Stimulated activated CD4-positive, alpha-beta T cell treated with anti-CD3 and anti-CD28 coated beads, Interleukin-4, amount 100 ng/mL, for 48 hours (primary cell): ENCODE measurements at places on chromosomes 11 and 22.

- no peak for DNase-seq
These were observed 121.2 kb upstream of the TIMP3 start for GRCh38 chr22:32680277-32680676.

DNA sequence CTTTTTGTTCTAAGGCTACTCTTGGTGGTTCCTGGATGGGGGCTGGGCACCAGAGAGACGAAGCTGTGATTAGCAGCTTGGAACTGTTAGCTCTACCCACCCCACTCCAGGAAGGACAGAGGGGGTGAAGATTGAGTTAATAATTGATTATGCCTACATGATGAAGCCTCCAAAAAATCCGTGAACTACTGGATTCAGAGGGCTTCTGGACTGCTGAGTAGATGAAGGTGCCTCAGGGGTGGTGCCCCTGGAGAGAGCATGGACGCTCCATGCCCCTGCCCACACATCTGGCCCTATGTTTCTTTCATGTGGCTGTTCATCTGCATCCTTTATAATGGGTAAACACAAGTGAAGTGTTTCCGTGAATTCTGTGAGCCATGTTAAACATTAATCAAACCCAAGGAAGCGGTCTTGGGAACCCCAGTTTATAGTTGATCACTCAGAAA, 47.3 kb upstream of the CYP2D6 start:
- no peak for DNase-seq

DNA sequence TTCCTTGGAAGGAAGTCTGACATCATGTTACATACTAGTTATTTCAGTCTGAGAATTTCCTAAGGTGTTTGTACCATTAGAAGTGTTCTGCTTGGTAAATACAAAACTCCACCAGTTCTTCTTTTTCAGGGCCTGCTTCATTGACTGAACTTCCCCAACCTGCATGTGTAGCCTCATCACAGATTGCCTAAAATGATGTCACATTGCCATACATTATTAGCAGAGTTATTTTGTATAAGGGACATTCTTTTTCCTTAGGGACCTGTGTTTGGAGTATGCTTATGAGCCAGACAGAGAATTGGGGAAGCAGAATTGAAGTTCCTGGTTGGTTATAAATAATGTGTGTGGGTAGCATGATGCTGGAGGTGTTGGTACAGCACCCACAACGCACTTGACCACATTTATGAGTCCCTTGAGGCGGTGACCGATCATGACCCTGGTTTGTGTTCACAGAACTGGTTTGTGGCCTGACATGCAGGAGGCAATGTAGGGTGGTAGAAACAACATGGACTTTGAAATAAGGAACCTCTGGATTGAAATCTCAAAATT, 16.4 kb upstream of the MMP7 start:
- no peak for DNase-seq

GRCh38 chr11:111406091-111406490, 27.0 kb upstream of the POU2AF1 start:
- no peak for DNase-seq

DNA sequence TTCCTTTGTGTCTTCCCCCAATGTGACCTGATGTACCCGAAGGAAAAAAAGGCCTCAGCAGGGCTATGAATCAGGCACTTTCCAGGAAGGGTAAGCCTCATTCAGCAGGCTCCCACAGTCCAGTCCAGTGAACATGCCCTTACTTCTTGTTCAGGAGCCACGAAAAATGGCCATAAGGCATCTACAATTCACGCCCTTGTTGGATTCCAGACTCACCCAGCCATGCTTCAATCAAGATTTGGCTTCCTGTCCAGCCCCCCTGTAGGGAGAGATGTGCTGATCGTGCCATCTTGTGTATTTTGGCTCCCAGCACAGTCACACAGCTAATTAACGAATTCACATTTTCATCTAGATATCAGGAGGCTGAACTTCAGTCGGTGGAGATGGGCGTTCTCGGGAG, 9.9 kb upstream of the KCNJ5 start:
- DNase-seq: no peak

- DNase-seq: no peak
These were observed 98.6 kb downstream of the ARHGAP8 start for GRCh38 chr22:44850946-44851345.

GRCh38 chr11:67631411-67631810, 1.7 kb upstream of the NUDT8 start:
- no peak for DNase-seq
